ENCODE measurements at places on chromosomes 6 and 20. TPM values are rescaled to one million over a fixed set of nuclear protein-coding genes. Genes with fewer than 3 reads are reported as not detected.

DNA sequence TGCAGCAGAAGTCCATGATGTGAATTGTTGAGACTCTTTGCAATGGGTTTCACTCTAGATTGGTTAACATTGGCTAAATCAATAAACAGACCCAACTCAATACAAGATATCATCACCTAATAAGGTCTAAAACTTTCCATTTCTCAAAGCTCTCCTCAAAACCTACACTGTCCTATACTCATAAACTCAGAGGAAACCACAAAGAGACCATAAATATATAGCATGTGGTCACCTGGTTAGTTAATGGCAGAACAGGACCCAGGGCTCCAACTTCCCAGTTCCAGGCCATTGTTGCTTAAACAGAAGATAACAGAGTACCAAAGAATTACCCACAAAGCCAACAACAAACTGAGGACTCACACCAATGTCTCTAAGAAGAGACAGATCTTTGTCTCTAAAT, 12.0 kb downstream of the RTN4IP1 start:
- DNase-seq = no peak

The BIRC7 gene
- polyA plus RNA-seq = not detected

GRCh38 chr6:12026120-12026519, 14.0 kb downstream of the HIVEP1 start:
- DNase-seq = no peak

DNA sequence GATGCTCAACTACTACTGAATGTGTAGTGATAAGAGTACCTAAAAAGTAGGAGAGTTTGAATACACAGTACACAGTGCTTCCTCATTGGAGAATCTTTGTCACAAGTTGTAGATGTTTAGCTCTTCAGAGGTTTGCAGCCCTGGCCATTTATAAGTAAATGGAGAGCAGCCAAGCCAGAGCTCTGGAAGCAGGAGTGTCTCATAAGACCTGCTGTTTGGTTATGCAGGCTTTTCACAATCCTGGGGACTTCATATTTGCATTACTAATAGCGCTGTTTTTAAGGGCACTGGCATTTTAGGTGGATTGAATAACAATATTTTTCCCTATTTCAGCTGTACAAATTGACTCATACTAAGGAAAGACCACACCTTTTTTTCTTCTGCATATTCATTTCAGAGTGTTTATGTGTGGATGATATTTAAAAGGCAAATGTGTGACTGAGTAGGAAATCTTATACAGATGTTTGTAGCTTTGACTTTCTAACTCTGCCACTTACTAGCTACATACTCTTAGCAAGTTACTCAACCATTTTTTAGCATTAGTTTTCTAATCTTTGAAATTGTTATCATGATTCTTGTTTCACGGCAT, 730.5 kb upstream of the MAP3K7 start:
- DNase-seq = no peak

The HFE gene
- polyA plus RNA-seq = 25.8 TPM

- no peak for DNase-seq
These were observed 8.9 kb downstream of the SLC22A3 start for GRCh38 chr6:160357088-160357487.

The ALDH8A1 gene
- 5.4 TPM for polyA plus RNA-seq

DNA sequence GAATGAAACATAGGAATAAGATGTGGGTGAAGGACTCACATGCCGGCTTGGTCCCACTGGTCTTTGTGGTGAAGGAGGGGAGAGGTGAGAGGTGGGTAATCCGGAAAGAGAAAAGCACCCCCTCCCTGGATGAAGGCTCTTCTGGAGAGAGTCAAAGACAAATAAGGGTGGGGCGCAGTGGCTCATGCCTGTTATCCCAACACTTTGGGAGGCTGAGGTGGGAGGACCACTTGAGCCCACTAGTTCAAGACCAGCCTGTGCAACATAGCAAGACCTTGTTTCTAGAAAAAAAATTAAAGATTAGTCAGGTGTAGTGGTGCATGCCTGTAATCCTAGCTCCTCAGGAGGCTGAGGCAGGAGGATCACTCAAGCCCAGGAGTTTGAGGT, 3.1 kb downstream of the LTB start:
- DNase-seq = no peak

The ELOVL4 gene
- 1.6 TPM for polyA plus RNA-seq

The SLC22A1 gene
- polyA plus RNA-seq = not detected

- DNase-seq = no peak
These were observed 1142.8 kb upstream of the EYS start for GRCh38 chr6:66849843-66850242.

DNA sequence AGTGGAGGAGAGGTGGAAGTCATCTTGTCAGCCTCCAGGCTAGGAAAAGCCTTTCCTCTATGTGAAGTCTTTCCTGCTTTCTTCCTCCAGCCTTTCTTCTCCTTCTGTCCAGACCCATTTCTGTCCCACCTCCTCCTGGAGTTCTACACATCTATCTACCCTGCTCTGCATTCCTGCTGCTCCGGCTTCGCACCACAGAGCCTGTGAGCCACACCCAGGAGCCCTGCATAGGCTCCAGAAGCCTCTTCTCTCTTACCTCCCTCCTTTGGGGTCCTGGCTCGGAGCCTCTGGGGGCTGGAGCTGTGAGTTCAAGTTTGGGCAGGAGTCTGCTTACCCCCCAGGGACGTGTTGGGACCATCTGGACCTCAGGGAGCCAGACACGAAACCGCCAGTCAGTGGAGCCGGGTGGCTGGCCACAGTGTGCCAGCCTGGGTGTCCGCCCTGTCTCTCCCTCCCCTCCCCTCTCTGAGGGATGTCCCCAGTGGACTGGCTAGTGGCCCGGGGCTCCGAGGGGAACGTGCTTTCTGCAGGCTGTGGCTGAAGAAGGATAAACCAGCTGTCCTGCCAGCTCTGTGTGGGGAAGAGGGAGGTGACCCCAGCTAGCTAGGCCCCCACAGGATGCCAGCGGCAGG, 99.2 kb downstream of the VEGFA start:
- no peak for DNase-seq

DNA sequence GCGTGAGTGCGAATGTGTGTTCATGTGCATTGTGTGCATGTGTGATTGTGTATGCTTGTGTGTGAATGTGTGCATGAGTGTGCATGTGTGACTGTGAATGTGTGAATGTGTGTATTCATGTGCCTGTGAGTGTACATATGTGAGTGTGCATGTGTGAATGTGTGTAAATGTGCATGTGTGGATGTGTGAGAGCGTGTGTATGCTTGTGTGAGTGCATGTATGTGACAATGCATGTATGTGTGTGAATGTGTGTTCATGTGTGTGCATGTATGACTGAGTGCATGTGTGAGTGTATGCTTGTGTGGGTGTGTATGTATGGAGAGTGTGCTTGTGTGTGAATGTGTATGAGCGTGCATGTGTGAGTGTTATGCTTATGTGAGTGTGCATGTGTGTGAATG, 77.4 kb downstream of the SMOC2 start:
- DNase-seq = no peak

GRCh38 chr20:62518911-62519310, 43.1 kb upstream of the GATA5 start:
- no peak for DNase-seq
